ENCODE measurements at places on chromosomes 5 and 9. TPM values are rescaled to one million over a fixed set of nuclear protein-coding genes. Genes with fewer than 3 reads are reported as not detected.

- DNase-seq: no peak
Observed at GRCh38 chr5:59366784-59367183, 526.7 kb downstream of the PDE4D start.

- no peak for DNase-seq
Observed at GRCh38 chr5:31104775-31105174, 88.7 kb upstream of the CDH6 start.

DNA sequence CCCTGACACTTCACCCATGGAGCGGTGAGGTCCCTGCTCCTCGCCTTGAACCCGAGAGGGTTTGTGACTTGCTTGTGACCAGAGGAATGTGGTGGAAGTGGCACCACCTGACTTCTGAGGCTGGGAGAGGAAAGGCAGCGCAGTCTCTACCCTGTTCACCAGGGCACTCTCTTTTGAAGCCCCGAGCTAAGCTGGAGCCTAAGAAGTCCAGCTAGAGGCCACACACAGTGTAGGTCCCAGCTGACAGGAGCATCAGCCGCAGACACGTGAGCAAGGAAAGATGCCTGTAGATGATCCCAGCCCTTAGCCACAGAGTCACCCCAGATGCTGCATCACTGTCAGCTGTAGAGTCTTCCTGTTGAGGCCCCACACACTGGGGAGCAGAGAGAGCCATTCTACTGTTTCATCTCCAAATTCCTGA lies 1.7 kb upstream of the ANGPTL2 start:
- no peak for DNase-seq

DNA sequence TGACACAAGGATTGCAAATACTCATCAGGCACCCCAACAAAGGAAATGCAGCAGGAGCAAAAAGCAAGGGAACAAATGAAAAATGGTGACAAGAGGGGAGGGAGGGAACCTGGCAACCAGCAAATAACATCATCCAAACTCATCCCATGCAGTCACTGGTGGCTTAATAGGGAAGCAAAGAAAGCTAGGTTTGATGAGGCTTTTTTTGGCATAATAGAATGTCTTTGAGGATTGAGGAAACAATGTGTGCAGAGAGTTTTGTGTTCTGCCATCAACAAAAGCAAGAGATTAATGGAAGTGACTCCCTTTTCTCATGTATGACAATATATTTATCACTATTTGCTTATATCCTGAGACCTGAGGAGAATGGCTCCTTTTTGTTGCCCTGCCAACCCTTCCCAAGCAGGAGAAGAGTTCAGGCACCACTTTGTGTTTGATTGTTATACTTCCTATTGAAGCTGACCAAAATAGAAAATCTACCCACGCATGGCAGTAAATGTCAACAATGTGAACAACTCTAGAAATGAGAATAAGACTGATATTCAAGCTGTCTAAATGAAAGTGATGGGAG lies 375.7 kb downstream of the CAAP1 start:
- DNase-seq: no peak

DNA sequence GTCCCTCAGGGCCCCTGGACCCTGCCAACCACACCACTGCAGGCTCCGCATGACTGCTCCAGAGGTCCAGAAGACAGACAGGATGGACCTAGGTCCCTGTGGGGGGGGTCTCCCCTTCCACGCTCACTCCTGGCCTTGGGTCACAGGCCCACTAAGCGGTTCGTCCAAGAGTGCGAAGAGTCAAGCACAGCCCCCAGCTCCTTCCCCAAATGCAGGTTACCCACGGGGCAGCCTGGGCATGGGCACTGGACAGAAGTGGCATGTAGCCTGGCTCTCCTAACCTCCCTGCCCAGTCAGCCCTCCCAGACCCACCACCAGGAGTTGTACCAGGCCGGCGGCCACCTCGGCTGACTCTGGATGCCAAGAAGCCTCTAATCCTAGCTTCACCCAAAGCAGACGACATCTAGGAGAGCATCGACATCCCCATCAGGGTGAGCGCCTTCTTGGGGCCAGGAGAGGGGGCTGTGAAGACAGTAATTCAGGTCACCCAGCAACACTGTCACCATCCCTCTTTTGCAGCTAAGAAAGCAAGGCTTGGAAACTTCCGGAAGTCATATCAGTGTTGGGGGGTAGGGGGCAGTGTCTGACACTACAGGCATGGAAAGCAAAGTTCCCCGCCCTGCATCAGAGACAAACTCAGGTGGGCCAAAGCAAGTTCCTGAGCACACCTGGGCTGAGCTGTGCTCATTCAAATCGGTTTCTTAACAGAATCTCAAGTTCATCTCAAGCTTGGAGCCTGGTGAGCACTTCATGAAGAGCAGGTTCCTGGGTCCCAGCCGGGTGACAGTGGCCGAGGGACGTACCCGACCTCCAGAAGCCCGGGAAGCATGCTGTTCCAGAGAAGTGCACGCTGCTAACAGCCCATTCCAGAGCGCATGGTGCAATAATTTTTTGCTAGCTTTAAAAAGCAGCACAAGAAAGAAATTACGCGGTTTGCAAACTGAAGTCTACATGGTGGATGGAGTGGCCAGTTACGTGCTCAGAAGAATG lies 68.7 kb downstream of the SEMA4D start:
- DNase-seq: peak; percentile 75

GRCh38 chr5:166509085-166509484 lies 1782.4 kb upstream of the WWC1 start:
- DNase-seq: no peak

- peak; percentile 87 for DNase-seq
Observed at GRCh38 chr9:93669958-93670207, 93.5 kb downstream of the PHF2 start.

DNA sequence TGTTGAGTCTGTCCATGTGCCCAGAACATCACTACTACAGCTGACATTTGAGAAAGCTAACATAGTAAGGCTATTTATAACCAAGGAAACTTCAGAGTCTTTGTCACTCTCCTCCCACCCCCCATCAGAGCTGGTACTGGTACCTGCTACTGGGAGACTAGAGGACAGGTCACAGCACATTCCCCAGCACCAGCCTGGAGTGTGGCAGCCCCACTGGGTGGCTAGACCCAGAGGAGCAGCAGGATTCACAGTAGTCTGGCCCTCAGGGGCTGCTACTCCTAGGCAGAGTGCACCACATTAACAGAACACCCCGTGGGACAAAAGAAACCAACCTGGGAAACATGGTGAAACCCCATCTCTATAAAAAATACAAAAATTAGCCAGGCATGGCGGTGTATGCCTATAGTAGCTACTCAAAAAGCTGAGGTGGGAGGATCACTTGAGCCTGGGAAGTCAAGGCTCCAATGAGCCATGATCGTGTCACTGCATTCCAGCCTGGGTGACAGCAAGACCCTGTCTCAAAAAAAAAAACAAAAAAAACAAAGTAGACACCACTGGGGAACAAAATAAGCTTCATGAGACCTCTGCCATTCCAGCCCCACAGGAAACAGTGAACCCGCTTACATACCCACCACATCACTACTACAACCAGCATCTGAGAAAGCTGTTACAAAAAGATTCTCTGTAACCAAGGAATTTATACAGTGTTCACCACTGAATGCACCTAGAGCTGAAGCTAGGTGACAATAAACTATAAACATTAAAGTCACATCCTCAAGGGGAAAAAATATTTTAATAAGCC lies 26.3 kb upstream of the PTGER4 start:
- peak; percentile 4 for DNase-seq

DNA sequence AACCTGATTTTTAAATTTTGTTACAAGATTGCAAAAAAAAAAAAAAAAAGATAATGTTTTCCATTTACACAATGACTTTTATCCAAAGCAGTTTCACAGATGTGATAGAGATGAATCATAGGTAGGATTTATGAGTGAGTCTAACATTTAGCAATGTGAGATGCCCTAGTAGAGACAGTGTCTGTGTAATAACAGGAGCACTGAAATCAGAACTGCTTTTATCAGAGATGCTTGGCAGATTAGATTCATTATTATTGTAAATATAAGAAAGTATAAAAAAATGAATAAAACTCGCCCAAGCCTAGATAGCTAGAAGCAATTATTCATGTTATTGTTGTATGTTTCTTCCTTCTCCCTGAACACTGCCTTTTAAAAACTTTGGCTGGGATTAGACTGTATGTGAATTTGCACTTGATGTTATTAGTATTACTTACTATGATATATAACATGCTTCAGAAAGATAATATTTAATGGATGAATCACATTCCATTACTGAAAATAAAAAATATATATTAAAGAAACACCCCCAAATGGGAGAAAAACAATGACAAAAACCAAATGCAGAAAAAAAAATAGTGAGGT lies 567.3 kb upstream of the KLF4 start:
- no peak for DNase-seq

DNA sequence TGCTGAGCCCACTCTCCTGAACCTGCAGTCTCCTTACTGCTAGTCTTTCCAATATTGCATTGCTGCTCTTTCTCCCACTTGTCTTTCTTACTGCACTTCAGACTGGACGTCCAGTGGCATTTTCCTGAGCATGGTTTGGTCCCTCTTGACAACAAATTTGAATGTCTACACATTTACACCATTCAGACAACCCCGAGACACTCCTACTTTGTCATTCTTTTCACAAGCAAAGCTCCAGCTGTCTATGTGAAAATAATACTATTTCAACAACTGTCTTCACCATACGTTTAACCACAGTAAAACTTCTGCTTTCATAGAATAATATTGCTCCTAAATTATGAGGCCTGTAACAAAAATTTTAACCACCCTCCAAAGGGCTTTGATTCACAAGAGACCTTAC lies 10.4 kb upstream of the APTX start:
- DNase-seq: no peak

- DNase-seq: no peak
Observed at GRCh38 chr5:112986224-112986623, 9.6 kb downstream of the DCP2 start.

GRCh38 chr9:121289026-121289771 lies 21.2 kb downstream of the GSN start:
- DNase-seq: no peak

GRCh38 chr9:98385751-98386150 lies 130.3 kb upstream of the TBC1D2 start:
- DNase-seq: no peak

DNA sequence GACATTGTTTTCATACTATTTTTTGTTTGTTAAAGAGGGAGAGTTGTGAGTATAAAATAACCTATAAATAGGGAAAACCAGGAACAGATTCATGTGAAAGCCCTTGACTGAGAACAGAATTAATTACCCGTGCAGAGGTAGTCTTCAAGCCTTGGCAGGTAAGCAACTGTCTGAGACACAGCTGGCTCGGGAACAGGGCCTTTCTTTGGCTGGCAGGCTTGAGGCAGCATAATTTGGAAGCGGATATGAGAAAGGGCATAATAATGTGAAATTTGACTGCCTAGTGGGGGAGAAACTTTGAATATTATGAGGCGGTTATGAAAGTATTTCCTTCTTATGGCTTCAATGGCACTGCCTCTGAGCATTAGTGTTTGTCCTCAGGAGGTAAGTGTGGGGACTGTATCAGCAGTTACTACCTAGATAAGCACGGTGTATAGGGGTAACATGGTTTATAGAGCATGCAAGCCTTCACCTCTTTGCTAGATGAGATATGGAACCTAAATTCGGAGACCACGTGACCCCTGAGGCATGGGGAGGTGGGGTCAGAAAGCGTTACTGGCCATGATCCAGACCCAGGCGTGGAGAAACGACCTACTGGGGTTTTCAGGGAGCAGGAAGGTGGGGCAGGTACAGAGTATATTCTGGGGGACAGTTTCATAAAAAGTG lies 210.2 kb upstream of the GAS1 start:
- DNase-seq: peak; percentile 48

DNA sequence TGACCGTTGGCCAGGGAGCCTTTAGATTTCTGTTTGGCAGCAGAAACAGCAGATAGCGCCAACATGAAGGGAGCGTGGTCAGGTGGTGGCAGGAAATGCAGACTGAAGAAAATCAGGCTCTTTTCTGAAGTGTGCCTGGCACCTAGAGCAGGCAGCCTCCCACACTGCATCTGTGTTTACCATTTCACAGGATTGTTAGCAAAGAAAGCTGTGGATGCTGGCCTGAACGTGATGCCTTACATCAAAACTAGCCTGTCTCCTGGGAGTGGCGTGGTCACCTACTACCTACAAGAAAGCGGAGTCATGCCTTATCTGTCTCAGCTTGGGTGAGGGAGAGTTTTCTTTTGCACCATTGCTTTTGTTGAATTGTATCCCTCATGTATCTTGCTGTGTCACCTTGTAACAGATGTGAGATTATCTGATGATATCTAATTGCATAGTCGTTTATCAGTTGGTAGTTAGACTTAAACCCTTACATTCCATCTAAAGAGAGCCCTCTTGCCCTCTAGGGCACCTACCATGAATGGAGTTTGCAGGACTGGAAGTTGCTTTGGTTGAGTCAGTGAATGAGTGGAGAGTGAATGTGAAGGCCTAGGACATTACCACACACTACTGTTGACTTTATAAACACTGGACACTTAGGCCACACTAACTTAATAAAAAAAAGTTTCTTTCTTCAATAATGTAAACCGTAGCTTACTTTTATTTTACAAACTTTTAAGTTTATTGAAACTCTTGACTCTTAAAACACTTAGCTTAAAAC lies 42.8 kb downstream of the ACO1 start:
- peak; percentile 62 for DNase-seq

- peak; percentile 51 for DNase-seq
Observed at GRCh38 chr5:35513612-35514011, 104.1 kb upstream of the SPEF2 start.

DNA sequence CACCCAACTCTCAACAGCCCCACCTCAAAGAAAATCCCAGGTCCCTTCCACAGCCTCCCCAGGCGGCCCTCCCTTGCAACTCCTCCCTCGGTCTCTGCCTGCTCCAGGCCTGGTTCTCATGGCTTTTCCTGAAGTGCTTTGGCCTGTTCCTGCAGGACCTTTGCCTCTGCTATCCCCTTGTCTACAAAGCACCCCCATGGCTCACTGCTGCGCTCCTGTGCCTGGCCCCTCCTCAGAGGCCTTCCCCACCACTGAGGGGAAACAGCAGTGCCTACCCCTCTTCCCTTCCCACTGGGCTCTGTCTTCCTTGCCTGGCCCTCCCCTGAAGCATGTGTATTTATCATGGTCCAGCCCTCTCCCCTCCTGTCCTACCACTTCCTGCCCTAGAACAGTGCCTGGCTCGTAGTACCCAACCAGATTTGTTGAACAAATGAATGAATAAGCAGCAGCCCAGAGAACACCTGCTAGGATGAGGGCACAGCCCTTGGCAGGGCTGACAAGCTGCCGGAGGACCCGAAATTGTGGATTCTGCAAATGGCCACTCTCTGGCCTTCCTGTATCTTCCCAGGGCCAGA lies 68.6 kb upstream of the LRRTM2 start:
- no peak for DNase-seq

GRCh38 chr5:44336708-44337107 lies 52.5 kb downstream of the FGF10 start:
- no peak for DNase-seq

DNA sequence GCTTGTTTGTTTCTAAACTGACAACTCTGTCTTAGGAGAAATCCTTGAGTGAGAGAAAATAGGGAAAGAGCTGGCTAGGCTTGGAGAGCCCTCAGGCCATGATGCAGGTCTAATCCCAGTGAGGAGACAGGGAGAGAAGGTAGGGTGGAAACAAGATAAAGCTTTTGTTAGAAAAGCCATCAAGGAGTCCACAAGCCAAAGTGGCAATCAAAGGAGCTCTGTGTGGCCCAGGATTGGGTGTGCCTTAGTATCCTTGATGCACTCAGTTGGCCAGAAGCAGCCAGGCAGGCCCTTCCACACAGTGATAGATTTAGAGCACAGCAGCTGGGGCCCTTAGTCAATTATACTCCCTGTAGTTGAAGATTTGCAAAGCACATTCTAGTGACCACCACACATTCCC lies 73.9 kb downstream of the ALDH7A1 start:
- DNase-seq: no peak

Gene PANK3
- 60.4 TPM for total RNA-seq

Gene EGFL7
- 3.3 TPM for total RNA-seq

Gene PCDHA9
- total RNA-seq: 0.29 TPM

Gene IFNK
- not detected for total RNA-seq

Gene TMEM174
- not detected for total RNA-seq

Gene NDST1
- total RNA-seq: 104 TPM
